ENCODE measurements at places on chromosomes 11 and 22.
A peak's percentile ranks its signal among the peaks of the same experiment; 100 is the strongest.

- DNase-seq = no peak
Measured at GRCh38 chr11:72102631-72102945, 509 bp downstream of the LAMTOR1 start.

GRCh38 chr11:34793666-34794065 is 122.5 kb downstream of the APIP start:
- no peak for DNase-seq

- DNase-seq = no peak
Measured at GRCh38 chr11:114309517-114309916, 13.3 kb downstream of the NNMT start.

- DNase-seq = peak; percentile 62
Measured at GRCh38 chr11:120471131-120471530, 40.4 kb upstream of the GRIK4 start.

- DNase-seq = no peak
Measured at GRCh38 chr11:13358596-13359270, 81.1 kb downstream of the BMAL1 start.

GRCh38 chr22:45907378-45907777 is 69.6 kb downstream of the WNT7B start:
- no peak for DNase-seq

DNA sequence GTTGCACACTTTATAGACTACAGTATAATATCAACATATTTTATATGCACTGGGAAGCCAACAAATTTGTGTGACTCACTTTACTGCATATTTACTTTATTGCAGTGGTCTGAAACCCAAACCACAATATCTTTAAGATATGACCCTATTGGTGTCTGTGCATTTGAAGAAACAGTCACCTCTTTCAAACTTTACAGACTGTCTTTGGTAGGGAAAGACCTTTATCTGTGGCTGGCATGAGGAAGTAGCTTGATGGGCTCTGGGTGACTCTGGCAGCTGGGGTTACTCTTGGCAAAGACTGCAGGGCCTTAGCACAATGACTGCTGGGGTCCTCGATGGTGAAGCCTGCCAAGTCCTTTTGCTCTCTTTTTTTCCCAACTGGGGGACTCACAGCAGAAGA is 21.3 kb upstream of the ABTB2 start:
- DNase-seq = no peak

- no peak for DNase-seq
Measured at GRCh38 chr11:2217211-2218030, 45.8 kb upstream of the TH start.

GRCh38 chr11:12901272-12901671 is 107.8 kb upstream of the RASSF10 start:
- no peak for DNase-seq

- no peak for DNase-seq
Measured at GRCh38 chr22:36182857-36183256, 18.8 kb downstream of the APOL4 start.

GRCh38 chr11:198236-198806 is 5.4 kb downstream of the SCGB1C1 start:
- DNase-seq = no peak

DNA sequence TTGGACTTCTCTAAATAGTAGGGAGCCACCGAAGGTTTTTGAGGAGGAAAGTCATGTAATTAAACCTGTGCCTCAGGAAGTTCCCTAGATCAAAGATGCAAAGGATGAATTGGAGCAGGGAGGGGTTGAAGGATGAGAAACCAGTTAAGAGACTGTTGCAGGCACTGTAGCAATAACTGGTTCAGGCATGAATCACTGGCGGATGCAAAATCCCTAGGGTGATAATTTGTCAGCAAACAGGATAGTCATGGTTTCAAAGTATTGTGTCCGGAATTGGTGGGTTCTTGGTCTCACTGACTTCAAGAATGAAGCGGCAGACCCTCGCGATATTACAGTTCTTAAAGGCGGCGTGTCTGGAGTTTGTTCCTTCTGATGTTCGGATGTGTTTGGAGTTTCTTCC is 19.9 kb downstream of the TRIOBP start:
- peak; percentile 68 for DNase-seq

- no peak for DNase-seq
Measured at GRCh38 chr11:126082251-126083109, 19.8 kb upstream of the CDON start.

DNA sequence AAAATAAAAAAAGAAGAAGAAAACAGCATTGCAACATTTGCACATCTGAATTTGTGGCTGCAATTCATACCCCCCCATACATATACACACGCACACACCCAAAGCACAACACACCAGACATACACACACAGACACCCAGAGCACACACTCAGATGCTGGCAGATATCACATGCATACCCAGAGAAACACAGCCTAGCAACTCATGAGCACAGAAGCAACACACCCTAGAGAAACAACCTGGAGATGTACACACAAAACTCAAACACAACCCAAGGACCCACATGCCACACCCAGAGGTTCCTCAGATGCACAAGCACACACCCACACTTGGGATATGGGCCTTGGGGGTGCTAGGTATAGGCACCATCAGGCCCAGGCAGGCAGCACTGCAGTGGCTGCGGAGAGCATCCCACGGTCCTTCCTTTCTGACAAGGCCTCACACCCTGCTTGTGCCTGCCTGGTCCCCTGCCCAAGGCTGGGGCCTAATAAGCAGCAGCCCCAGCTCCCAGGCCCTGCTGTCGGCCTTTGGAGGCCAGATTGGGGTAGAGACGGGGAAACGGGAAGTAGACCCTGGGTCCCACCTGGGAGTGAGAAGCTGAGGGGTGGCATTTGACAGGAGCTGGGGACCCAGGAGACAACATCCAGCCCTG is 3.1 kb downstream of the CST6 start:
- no peak for DNase-seq

GRCh38 chr11:16917941-16918340 is 96.3 kb downstream of the PLEKHA7 start:
- peak; percentile 38 for DNase-seq

DNA sequence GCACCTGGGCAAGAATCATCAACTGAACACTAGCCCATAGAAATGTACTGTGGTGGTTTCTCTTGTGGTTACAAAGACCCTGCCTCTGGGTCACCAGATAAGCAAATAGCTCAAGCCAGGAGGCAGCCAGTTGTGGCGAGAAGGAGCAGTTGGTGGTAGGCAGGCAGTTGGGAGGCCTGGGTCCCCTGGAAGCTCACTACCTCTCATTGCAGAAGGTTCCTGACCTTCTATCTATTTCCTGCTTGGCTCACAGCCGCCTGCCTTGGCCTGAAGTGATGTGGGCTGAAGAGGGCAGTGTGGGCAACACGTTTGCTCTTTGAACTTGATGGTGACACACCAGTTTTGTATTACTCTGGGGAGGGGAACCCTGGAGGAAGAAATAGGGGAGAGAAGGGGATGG is 34.7 kb downstream of the NECTIN1 start:
- no peak for DNase-seq

- DNase-seq = no peak
Measured at GRCh38 chr11:126601136-126601535, 245.7 kb downstream of the ST3GAL4 start.

GRCh38 chr11:315051-315481 is 1.2 kb downstream of the IFITM1 start:
- DNase-seq = no peak

GRCh38 chr22:44842417-44842816 is 90.0 kb downstream of the ARHGAP8 start:
- no peak for DNase-seq

- DNase-seq = no peak
Measured at GRCh38 chr11:44631831-44632230, 66.4 kb downstream of the CD82 start.

GRCh38 chr11:69219991-69220390 is 64.3 kb downstream of the SMIM38 start:
- DNase-seq = no peak

- DNase-seq = no peak
Measured at GRCh38 chr11:9574622-9575259, 1.3 kb downstream of the WEE1 start.

GRCh38 chr22:27617214-27617881 is 184.2 kb downstream of the MN1 start:
- no peak for DNase-seq

GRCh38 chr11:123628936-123629683 is 25.3 kb downstream of the SCN3B start:
- DNase-seq = peak; percentile 31

- DNase-seq = no peak
Measured at GRCh38 chr11:76102802-76103201, 103.5 kb downstream of the WNT11 start.

- no peak for DNase-seq
Measured at GRCh38 chr11:123537726-123538125, 107.7 kb downstream of the GRAMD1B start.

- no peak for DNase-seq
Measured at GRCh38 chr22:30123463-30123862, 43.2 kb downstream of the HORMAD2 start.

DNA sequence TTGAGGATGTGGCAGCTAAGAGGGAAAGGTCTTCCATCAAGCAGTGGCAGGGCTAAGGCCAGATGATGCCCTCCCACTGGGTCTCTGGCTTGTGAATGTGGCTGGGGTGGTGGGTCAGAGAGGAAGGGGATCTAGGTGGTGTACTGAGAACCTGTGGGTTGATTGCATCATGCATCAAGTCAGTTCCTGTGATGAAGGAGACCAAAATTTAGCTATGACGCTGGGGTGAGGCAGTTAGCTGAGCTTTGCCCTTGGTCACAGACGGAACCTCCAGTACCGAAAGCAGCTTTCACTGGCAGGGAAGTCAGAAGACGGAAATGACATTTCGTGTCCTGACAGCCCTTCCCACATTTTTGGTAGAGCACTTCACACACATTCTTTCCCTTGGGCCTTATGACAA is 20.7 kb downstream of the ATG16L2 start:
- no peak for DNase-seq

GRCh38 chr11:88511006-88511405 is 173.5 kb upstream of the CTSC start:
- DNase-seq = no peak

DNA sequence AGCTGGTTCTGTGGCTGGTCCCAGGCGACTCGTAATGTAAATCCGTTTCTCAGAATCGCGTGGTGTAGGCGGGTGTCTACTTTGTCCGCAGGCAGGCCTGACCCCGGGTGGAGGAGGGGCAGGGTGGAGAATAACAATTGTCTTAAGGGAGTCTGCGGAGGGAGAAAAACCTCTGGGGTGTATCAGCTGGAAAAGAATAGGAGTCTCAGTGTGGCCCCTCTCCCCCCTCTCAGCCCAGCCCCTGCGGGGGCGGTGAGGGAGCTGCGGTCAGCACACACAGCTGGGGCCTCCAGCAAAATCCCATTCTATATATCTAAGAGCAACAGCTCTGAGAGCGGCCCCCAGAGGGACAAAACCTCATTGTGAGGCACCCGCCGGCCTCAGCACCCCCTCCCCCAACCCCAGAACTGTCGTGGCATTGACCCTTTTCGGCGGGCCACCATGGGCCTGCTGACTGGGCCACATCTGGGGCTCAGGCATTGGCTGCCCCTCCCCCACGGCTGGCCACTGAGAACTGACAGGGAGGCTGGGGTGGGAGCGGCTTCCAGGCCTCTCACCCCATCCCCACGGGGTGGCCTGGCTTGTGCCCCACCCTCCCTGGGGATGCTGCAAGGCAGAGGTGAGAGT is 2.7 kb upstream of the MYRF start:
- DNase-seq = no peak

DNA sequence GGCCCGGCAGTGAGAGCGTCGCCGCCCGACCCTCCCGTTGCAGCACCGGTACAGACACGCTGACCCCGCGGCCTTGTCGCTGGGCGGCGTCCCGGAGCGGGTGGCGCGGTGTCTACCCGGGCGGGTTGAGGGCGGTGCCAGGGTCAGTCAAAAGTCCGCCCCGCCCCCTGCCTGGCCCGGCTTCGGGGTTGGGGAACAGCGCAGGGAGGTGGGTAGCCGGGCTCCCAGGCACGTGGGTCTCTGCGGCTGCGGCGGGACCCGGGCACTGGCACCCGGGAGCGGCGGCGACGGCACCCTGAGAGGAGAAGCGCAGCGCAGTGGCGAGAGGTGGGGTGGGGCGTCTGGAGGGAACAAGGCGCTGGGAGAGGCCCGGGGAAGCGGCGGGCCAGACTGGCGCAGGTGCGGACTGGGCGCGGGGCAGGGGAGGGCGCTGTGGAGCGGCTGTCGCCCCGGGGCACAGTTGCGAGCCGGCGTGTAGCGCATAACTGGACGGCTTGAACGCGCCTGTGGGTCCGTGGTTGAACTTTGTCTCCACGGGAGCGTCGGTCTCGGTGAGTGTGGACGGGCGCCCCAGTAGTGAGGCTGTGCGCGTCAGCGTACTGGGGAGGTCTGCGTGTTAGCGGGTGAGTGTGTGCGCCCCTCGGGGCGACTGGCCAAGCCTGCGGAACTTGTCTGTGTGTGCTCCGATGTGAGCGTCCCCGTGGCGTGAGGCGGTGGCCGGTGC is at the start of gene P2RY2:
P2RY2 (plus strand) TSS at position 176 of the 724 bp plus-strand sequence. CDS start 15,879 bp downstream, outside the sequence.
- peak; percentile 63 for DNase-seq

DNA sequence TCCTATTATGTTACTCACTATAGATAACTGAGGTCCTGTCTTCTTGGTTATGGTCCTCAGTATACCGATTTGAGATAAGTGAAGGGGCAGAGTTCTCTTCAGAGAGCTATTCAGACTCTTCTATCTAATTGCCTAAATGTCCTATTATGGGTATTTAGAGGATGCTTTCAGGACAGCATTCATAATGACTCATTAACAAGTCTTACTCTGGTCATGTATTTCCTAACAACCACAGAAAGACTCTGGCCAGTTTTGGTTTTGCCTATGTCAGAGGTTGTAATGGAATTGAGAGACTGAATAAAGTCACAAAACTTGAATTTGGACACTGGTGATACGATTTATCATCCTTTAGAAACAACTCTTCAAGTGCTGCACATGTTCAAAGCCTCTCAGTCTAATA is 1233.0 kb downstream of the JRKL start:
- no peak for DNase-seq

- DNase-seq = no peak
Measured at GRCh38 chr11:118841469-118842242, 42.0 kb upstream of the CXCR5 start.

- DNase-seq = no peak
Measured at GRCh38 chr11:63761931-63762653, 6.5 kb downstream of the ZFTA start.

DNA sequence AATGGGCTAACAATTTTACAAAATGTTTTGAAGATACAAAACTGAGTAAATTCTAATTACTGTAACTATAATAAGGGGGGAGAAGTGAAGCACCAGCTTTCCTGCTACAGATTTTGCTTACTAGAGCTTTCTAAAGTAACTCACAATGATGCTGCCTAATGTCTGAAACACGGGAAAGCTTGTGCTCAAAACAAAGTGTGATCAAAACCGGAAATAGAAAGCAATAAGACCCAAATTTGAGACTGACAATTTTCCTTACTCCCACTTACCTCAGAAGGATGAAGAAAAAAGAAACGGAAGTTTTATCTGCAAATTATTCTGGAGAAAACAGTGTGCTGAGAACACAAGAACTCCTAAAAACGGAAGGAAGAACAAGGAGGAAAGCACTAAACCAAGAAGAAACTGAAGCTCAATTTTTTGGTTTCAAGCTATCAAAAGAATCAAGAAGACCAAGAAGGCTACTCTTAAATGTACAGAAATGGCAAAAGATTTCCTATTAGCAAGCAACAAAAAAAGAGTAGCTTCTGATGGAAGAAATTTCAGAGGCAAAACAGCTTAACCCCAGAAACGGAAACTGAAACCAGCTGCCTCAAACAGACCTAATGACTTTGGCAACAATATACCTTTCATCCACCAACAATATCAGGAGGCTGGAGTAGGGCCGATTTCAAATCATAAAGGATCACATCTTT is 33.4 kb downstream of the AMBRA1 start:
- DNase-seq = no peak

- DNase-seq = no peak
Measured at GRCh38 chr11:561148-562003, 606 bp downstream of the RASSF7 start.

- no peak for DNase-seq
Measured at GRCh38 chr11:91859666-91860065, 365.0 kb upstream of the FAT3 start.
